ENCODE measurements at places on chromosomes 7 and 10.

GRCh38 chr7:150531704-150532103 is 17.0 kb downstream of the GIMAP7 start:
- no peak for DNase-seq

DNA sequence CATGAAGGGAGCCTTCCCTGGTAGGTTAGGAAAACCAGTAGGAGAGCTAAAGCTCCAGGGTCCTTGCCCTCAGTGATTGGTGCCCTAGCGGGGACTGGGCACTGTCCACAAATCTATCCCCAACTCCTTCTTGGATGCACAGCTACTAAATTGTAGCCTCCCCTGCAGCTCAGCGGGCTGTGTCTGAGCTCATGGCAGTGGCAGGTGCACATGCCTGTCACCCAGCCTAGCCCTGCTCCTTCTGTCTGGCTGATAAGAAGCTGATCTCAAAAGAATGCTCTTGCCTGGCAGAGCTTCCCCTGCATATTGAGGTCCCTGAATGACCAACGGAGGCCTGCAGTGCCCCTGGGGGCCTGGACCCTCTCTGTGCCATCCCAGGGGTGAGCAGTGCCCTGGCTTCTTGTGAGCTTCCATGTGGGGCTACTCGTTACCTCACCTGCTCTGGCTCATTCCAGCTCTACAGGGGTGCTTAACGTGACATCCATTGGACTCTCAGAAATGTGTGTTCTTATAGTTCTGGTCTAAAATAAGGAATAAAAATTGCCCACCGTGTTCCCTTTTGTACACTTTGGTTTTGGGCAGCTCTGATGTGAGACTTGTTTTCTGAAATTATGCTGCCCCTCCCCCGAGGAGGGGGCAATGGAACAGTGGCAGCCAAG is 59.8 kb upstream of the ANTXRL start:
- no peak for DNase-seq

- DNase-seq = no peak
Observed at GRCh38 chr7:117951691-117952280, 78.5 kb upstream of the CTTNBP2 start.

GRCh38 chr10:95694665-95695064 is 938 bp upstream of the TCTN3 start:
- no peak for DNase-seq

Measured in NCI-H2107 (cell line).